Fibroblast of villous mesenchyme (primary cell): ENCODE measurements at places on chromosomes 2 and 18. TPM values are rescaled to one million over a fixed set of nuclear protein-coding genes. Genes with fewer than 3 reads are reported as not detected.

The ACTR2 gene
- total RNA-seq, result 90.5 and 115 TPM in 2 replicates

The GPR55 gene
- total RNA-seq, result not detected in 2 replicates

The SAG gene
- not detected in 2 replicates for total RNA-seq

The HOXD12 gene
- total RNA-seq, result not detected in 2 replicates

The IL1RL1 gene
- 0.32 and 1.3 TPM in 2 replicates for total RNA-seq

The ALPG gene
- not detected in 2 replicates for total RNA-seq

The TUBB8B gene
- total RNA-seq, result 0.32 and 0.43 TPM in 2 replicates

The IL1F10 gene
- not detected in 2 replicates for total RNA-seq

The LRRTM1 gene
- total RNA-seq, result not detected in 2 replicates

The APOB gene
- total RNA-seq, result under 0.01 TPM in 2 replicates

The DYNAP gene
- not detected in 2 replicates for total RNA-seq

The PLGLB1 gene
- total RNA-seq, result 0.32 and 3.0 TPM in 2 replicates

The INPP1 gene
- 14.2 and 14.5 TPM in 2 replicates for total RNA-seq
